ENCODE measurements at places on chromosomes 1 and 21.
A peak's percentile ranks its signal among the peaks of the same experiment; 100 is the strongest.

GRCh38 chr1:212440419-212440818 lies 7.7 kb downstream of the NENF start:
- DNase-seq = no peak

DNA sequence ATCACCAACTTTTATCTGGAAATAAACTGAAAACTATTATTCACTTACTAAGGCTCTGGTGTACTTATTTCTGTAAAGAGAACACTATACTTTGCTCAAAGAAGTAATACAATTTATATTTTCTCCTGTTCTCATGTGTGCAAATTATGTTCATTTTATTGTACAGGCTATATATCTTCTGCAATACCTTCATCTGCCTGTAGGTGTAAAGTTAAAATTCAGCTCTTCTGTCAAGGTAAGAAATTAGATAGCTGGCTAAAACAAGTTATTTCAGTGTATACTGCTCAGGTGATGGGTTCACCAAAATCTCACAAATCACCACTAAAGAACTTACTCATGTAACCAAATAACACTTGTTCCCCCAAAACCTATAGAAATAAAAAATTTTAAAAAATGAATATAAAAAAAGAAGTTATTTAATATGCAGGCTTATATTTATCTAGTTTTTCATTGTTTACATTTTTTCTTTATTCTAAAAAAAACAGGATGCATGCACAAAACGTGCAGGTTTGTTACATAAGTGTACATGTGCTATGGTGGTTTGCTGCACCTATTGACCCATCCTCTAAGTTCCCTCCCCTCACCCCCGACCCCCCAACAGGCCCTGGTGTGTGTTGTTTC lies 81.5 kb downstream of the PTGER3 start:
- no peak for DNase-seq

DNA sequence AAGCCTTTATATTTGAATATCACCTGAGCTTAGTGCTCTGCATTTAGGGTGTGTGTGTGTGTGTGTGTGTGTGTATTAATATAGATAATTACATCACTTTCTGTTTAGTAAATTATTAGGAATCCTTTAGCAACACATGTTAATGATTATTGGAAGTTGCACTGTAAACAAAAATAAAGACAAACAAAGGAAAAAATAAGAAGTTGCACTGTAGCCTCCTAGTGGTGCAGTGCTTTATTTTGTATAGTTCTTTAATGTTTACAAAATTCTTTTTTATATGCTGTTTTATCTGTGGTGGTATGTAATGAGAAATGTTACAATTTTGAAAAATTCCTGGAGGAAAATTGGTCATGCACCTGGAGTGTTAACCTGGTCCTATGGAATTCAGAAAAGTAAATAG lies 69.2 kb downstream of the UBE4B start:
- no peak for DNase-seq

- DNase-seq = no peak
Measured at GRCh38 chr1:28354121-28354520, 15.4 kb upstream of the PHACTR4 start.

DNA sequence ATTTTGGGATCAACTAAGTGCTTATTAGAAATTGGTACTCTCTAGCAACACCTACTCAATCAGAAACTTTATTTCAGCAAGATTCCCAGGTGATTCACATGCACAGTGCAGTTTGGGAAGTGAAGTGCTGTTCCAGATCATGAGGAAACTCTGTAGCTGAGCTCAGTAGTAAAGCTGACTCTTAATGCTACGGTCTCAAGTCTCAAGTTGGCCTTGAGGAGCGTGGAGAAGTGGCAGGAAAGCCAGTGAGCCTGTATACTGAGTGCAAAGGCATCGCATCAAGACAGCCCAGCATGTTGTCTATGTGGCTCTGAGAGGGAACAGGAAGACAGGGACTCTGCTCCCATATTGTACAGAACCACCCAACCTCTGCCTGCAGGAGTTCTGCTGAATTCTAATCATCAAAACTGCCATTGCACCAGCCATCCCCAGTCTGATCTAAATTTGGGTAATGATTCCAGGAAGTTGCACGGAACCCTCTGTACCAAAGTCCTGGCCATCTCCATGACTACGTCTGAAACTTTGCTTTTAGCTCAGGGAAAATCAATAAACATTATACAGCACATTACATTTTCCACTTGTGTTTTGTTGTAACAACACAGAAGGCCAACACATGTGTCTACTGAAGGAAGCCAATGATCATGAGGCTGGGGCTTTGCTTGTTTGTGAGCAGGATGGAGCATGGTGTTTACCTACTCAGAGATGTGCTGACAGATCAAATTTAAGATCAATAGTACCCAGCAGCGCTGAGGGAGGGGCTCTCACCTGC lies 105.1 kb upstream of the TLR5 start:
- no peak for DNase-seq

DNA sequence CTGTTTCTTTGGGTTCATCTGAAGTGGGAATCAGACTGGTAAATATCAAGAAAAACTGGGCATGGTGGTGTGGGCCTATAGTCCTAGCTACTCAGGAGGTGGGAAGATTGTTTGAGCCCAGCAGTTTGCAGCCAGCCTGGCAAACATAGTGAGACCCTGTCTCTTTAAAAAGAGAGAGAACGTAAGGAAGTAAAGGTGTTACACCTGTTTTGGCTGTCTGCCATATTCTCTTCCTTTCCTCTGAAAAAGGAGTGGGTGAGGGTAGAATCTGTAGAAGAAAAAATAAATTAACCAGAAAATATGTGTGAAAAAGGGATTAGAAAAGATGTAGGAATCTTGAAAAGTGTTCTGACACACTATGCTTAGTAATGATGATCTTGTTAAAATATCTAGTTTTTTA lies 20.0 kb downstream of the AHCYL1 start:
- DNase-seq = no peak

- DNase-seq = no peak
Measured at GRCh38 chr1:206735553-206736031, 35.0 kb upstream of the IL19 start.

DNA sequence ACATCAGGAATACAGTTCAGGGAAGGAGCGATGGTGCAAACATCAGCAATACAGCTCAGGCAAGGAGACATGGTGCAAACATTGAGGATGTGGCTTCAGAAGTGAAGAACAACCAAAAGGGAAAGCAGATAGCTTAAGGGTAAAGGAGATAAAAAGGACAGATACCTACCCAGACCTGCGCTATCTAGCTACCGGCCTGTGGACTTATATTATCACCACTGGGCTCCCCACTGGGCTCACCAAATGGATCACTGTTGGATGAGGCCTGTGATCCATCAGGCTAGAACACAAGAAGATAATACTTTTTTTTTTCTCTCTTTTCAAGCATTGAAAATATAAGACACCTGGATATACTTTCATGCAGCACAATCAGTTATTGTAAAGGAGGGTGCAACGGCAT lies 44.7 kb upstream of the C8B start:
- DNase-seq = no peak

- DNase-seq = no peak
Measured at GRCh38 chr1:61089741-61090140, 7.4 kb downstream of the NFIA start.

GRCh38 chr1:169999331-169999741 lies 75.2 kb downstream of the KIFAP3 start:
- no peak for DNase-seq

DNA sequence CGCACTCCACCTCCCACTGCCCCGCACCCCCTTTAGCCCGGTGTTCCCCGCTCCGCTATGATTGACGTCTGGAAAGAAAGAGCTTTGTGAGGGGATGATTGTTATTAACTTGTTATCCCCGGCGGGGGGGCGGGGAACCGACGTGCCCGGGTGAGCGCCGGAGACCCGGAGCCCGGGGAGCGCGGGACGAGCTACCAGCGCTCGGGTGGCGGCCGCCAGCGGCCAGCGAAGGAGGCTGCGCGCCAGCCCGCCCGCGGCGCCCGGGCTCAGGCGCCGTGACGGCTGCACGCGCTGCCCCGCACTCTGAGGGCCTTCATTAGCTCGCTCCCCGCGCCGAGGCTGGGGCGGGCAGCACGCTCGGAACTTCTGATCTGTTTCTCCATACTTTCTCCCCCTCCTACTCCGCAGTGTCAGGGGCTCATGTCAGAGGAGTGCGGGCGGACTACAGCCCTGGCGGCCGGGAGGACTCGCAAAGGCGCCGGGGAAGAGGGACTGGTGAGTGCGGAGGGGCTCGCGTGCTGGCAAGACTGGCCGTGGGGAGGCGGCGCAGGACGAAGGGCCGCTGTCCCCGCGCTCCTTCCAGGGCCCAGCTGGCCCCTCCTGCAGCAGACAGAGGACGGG lies 2.1 kb downstream of the LHX8 start:
- no peak for DNase-seq

DNA sequence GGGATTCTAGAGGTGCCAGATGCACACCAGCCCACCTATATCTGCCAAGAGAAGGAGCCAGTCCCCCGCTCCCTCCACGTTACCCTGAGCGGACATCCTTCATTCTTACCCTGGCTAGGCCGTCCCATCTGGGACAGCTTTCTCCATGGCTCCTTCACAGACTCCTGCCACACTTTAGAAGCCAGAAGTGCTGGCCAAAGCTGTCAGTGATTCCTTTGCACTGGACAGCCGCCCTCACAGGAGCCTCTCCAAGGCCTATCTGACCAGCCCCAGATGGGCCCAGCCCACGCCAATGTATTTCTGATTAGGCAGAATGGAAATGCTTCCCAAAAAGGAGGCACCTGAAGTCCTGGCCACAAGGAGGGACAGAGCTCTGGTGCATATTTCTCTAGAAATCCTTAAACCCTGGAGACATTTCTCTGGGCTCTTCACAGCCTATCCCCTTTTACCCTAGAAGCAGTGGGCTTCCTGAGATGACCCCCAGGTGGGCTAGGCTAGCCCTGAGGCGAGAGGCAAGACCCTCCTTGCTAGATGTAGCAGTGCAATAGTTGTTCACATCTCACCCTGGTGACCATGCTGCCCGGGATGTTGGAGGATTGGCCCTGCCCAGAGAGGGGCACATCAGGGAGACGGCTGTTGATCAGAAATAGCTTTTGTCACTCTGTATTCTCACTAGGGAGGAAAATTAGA lies 44.1 kb downstream of the RASSF5 start:
- no peak for DNase-seq

GRCh38 chr1:243746751-243747150 lies 103.3 kb downstream of the AKT3 start:
- no peak for DNase-seq

- DNase-seq = peak; percentile 19
Measured at GRCh38 chr1:101567582-101568189, 330.9 kb downstream of the S1PR1 start.

- no peak for DNase-seq
Measured at GRCh38 chr1:213242883-213243282, 191.8 kb downstream of the RPS6KC1 start.

GRCh38 chr1:204791453-204792353 lies 79.0 kb upstream of the NFASC start:
- DNase-seq = peak; percentile 77

- no peak for DNase-seq
Measured at GRCh38 chr1:211013346-211014240, 120.4 kb downstream of the KCNH1 start.

DNA sequence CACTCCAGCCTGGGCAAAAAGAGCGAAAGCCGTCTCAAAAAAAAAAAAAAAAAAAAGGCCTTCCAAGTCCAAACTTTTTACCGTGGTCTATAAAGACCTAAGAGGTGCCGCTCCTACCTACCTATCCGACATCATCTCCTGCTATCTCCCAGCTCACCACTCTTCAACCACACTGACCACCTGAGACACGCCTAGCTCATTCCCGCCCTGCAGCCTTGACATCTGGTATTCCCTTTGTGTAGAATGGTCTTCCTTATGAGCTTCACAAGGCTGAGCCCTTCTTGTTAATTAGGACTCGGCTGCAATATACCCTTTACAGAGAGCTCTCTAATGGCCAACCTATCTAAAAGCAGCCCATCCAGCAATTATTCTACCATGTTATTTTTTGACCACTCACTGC lies 680 bp downstream of the MAGOH start:
- DNase-seq = no peak

GRCh38 chr1:40921522-40921921 lies 58.0 kb upstream of the CTPS1 start:
- no peak for DNase-seq

GRCh38 chr1:7218210-7218832 lies 433.1 kb downstream of the CAMTA1 start:
- DNase-seq = no peak

DNA sequence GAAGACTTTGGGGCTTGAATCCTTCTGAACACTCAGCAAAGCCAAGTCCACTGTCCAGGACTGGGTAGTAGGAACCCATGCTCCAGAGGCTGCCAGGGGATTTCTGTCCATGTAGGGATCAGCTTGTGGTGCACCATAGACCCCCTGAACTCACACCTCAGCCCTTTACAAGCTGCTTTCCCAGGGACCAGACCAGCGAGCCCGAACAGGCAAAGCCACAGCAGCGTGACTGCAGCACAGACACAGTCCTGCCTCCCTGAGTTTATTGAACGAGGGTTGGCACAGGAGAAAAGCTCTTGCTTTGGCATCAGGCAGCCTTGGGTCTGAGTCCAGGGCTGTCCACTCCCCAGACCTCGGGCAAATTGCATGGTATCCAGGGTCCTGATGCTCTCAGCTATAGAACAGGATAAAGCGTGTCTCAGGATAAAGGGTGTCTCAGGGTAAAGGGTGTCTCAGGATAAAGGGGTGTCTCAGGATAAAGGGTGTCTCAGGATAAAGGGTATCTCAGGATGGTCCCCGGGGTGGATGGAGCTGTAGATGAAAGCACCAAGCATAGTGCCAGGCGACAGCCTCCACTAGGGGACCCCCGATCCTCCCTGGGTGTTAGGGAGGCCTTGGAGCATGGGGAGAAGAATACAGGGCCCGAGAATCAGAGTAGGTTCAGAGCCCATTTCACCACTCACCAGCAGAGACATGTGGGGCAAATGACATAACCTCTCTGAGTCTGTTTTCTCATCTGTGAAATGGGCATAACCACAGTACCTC lies 648.8 kb downstream of the NPHP4 start:
- no peak for DNase-seq

DNA sequence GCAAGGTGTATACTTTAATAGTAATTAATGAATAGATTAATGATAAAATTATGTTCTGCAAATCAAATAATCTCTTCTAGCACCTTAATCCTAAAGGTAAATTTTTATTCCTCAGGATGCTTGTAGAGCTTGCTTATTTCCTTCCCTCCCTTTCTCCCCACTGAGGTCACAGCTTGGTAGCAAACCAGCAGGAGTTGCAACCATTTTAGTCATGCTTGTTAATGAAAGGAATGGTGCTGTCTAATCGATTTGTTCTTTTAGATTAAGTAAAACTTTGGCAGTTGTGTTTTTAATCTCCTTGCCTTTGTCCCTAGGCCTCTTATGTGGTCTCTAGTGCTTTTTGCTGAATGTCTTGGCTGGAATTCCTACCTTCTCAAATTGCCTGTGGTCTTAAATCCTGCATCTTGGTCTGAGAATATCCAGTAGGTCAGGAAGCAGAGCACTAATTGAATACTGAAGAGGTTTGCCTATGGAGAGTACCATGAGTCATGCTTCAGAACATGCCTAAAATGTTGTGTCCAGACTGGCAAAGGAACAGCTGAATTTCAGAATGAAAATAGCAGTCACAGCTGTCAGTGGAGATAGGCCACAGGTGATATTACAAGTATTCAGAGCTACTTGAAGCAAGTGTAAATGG lies 36.3 kb upstream of the RWDD3 start:
- DNase-seq = no peak

Measured in activated gamma-delta T cell treated with anti-CD3 and anti-CD28 coated beads, Interleukin-2, amount 50 U/mL, for 16 hours (primary cell).